ENCODE measurements at places on chromosomes 13 and 19.
A peak's percentile ranks its signal among the peaks of the same experiment; 100 is the strongest.

DNA sequence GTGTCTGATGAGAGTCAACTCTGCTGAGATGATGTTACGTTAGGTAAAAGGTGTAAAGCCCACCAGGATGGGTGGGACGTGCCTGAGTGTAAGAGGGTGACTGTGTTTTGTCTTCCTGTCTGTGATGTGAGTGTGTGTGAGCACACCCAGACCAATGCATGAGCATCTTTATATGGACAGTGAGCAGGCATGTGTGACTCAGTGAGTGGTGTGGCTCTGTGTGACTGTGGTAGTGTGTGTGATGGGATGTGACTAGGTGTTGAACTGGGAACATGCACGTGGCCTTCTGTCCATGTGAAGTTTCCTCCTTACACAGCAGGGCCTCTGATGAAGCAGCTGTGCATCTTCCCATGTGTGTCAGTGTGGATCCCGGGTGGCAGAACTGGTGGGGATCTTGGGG lies 17.8 kb upstream of the LGALS16 start:
- DNase-seq = no peak

DNA sequence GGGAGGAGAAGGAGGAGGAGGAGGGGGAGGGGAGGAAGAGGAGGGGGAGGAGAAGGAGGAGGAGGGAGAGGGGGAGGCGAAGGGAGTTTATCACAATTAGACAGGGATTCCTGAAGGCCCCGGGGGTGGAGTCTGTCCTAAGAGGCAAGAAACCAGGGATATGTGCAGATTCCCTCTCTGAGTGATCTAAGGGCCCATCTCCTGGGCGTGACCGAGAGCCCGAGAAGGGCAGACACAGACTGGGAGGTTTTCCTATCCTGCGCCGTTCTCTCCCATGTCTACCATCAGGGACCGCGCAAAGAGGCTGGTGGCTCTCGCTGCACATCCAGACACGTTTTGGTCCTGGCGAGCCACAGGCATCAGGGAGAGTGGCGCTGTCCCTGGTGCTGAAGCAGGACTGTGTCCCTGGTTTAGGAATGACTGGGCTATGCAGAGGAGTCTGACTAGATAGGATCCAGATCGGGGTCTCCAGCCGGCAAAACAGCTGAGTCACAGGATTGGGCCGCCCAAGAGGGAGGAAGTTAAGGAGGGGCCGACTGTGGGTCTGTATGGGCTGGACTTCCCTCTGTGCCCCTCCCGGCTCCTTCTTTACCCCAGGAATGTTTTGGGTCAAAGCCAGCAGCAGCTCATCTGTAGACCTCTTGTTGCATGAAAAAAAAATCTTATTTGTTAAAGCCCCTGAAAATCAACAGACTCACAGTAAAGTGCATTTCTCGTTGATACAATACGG lies 17.9 kb upstream of the ZNF175 start:
- DNase-seq = no peak

GRCh38 chr13:100875392-100876043 lies 200.9 kb upstream of the TMTC4 start:
- no peak for DNase-seq

GRCh38 chr13:46855166-46855565 lies 41.7 kb downstream of the HTR2A start:
- no peak for DNase-seq

GRCh38 chr13:67961331-67961730 lies 731.2 kb upstream of the PCDH9 start:
- no peak for DNase-seq

- DNase-seq = peak; percentile 5
Observed at GRCh38 chr19:11324079-11324661, 15.3 kb downstream of the RAB3D start.

- DNase-seq = peak; percentile 75
Observed at GRCh38 chr19:7522072-7522922, at the start of gene MCOLN1. Gene MCOLN1, plus strand, starts transcription at chr19:7522624. Its CDS starts 127 bp downstream, at chr19:7522751.

GRCh38 chr13:20118268-20119140 lies 42.3 kb downstream of the GJA3 start:
- DNase-seq = no peak

DNA sequence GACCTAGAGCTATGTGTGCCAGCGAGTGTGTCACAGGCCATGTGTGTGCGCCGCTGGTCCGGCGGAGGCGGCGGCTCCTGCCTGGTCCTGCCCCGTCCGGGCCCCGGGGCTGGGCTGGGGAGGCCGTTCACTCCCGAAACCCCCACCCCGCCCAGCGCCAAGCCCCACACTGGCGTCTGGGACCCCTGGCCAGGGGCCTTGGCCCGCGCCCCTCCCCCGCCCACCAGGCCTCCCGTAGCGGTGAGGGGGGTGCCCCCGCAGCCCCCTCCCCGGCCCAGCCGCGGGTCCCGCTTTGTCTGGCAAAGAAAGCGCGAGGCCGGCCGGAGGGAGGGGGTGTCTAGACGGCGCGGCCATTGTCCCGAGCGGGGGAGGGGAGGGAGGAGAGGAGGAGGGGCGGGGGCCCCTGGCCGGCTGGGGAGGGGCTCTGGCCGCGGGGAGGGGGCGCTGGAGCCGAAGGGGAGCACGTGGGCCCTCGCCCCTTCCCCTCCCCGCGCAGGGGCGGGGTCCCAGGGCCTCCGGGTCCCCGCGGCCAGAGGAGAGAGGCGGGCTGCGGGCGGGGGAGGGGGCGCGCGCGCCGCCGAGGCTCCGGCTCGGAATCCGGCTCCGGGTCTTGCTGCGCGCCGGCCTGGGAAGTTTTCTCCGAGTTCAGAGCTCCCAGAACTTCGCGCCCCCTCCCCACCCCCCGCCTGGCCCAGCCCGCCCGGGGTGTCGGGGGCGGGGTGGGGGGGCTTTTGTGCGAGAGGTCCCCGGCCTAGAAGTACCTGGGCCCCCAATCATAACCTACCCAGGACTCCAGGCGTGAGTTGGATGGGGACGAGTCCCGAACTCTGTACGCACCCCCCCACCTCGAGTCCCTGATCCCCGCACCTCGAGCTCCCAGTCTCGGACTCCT lies 888 bp downstream of the NOTCH3 start:
- no peak for DNase-seq

GRCh38 chr13:112729408-112729807 lies 39.6 kb downstream of the ATP11A start:
- DNase-seq = no peak

GRCh38 chr13:49240017-49240416 lies 7.7 kb upstream of the CDADC1 start:
- no peak for DNase-seq

- DNase-seq = no peak
Observed at GRCh38 chr19:3968556-3969434, 2.1 kb downstream of the DAPK3 start.

DNA sequence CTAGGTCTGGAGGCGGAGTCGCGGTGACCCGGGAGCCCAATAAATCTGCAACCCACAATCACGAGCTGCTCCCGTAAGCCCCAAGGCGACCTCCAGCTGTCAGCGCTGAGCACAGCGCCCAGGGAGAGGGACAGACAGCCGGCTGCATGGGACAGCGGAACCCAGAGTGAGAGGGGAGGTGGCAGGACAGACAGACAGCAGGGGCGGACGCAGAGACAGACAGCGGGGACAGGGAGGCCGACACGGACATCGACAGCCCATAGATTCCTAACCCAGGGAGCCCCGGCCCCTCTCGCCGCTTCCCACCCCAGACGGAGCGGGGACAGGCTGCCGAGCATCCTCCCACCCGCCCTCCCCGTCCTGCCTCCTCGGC lies at the start of gene SLC5A5:
SLC5A5 (plus strand) TSS at position 68 of the 373 bp plus-strand sequence. CDS start 375 bp downstream, outside the sequence.
- DNase-seq = no peak

DNA sequence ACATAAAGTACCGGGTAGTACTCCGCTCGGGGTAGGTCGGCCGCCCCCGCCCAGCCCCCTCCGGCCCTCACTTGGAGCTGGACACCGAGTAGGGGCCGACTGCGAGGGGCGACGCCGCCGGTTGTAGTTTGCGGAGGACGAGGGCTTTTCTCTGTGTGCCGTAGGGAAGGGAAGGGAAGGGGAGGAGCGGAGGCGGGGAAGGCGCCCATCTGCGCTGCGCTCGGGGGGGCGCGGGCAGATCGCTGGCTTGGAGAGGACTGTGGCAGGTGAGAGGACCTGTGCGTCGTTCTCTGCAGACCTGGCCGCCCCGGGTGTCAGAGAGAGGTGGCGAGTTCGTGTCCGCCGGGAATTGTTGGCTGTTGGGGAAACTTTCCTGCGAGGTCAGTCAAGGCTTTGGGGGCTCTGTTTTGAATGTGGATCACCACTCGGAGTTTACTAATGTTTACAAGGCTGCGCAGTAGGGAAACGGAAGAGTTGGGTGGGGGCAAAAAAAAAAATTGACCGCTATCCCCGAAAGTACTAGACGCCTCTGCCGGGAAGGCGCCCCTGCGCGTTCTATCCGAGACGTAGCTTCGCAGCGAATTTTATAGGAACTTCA lies 1.4 kb downstream of the ING1 start:
- no peak for DNase-seq

DNA sequence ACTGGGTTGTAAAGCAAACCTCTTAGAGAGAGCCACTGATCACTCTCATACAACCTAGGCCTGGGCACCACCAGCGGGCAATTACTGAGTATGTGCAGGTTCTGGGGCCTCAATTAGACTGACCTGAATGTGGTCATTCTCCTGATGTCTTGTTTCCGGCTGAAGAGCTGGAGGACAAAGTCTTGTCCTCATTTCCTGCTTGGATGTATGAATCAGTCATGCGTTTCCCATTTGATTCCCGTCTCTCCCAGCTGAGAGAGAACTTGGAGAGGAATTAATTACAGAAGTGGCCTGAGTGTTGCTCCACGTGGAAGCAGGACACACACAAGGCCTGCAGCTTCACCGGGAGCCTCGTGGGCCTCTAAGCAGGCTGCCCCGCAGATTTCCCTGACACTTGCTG lies 799.3 kb upstream of the ARGLU1 start:
- no peak for DNase-seq

GRCh38 chr13:103573446-103573845 lies 507.2 kb upstream of the SLC10A2 start:
- no peak for DNase-seq

- no peak for DNase-seq
Observed at GRCh38 chr13:107852072-107852471, 363.3 kb downstream of the LIG4 start.

GRCh38 chr13:24127116-24127631 lies 33.3 kb upstream of the SPATA13 start:
- no peak for DNase-seq

GRCh38 chr13:91017669-91018053 lies 329.8 kb upstream of the MIR17HG start:
- no peak for DNase-seq

GRCh38 chr19:36605101-36605876 lies at the start of gene ZNF382:
Gene ZNF382, plus strand, starts transcription at chr19:36605313. Its CDS starts 4,602 bp downstream, at chr19:36609915.
- no peak for DNase-seq

- no peak for DNase-seq
Observed at GRCh38 chr13:22357132-22357531, 686.3 kb downstream of the FGF9 start.

GRCh38 chr13:71437704-71438103 lies 429.3 kb downstream of the DACH1 start:
- no peak for DNase-seq
